ENCODE measurements at places on chromosomes 4 and X.

DNA sequence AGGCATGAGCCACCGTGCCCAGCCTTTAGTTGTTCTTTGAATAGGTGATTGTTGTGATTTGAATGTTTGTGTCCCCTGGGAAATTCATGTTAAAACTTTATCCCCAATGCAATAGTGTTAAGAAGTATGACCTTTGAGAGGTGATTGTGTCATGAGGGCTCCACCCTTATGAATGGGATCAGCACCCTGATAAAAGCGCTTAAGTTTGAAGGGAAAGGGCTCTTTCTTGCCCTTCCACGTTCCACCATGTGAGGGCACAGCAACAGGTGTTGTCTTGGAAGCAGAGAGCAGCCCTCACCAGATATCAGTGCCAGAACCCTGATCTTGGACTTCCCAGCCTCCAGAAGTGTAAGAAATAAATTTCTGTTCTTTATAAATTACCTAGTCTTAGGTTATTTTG is 33.7 kb upstream of the RP2 start:
- DNase-seq, result no peak

DNA sequence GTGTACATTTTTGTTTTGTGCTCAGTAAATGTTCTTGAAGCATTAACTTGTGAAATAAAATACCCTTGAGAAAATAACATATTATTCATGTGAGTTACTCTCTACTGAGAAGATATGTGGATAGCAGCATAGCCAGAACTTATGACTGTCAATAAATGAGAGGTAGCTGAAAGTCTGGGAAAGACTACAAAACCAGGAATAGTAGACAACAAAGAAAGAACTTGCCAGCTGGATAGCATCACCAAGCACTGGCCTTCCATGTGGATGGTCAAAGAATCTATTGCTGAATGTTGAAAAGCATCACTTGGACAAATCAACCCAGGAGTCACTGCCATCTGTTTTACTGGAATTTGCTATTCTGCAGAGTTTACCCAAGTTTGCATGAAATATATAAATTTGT is 650.0 kb upstream of the HTR2C start:
- no peak for DNase-seq

- no peak for DNase-seq
These were observed 329.1 kb upstream of the SMIM31 start for GRCh38 chr4:164424846-164425245.

GRCh38 chrX:40625294-40625693 is 2.1 kb downstream of the MPC1L start:
- DNase-seq, result no peak

DNA sequence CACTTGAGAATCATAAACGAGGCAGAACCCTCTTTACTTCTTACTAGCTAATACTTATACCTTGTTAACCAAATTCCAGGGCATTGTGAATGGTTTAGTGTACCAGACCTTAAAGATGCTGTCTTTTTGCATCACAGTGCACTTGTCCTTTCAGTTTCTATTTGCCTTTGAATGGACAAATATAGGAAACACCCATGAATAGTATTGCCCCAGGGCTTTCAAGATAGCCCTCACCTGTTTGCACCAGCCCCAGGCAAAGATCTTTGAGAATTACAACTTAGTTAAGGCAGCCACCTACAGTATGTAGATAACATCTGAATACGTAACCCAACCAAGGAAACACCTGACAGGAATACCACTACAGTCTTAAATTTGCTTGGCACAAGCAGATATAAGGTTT is 60.8 kb upstream of the CT45A1 start:
- no peak for DNase-seq

- DNase-seq, result no peak
These were observed 2.3 kb downstream of the TMEM187 start for GRCh38 chrX:153974726-153975286.

- DNase-seq, result peak; percentile 70
These were observed 12.7 kb downstream of the ART3 start for GRCh38 chr4:76087007-76087769.

DNA sequence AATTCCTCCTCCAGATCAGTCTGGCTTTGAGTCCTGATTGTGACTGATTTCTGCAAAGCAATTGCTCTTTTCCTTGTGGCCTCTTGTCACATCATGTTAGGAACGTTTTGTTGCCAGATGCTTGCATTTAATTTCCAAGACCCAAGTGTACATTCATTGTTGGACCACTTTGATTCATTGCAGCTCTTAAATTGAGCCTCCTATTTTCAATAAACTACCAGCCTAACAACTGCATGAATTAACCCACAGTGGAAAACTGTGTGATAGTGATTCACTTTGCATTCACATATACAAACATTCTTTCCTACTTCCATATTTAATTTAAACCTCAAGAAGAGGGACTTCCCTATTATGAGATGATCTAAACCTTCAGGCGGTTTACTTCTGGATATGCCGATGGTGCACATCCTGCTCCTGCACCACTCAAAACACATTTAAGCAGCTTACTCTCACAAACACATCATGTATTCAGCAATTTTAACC is 118.4 kb downstream of the AFF1 start:
- DNase-seq, result no peak

DNA sequence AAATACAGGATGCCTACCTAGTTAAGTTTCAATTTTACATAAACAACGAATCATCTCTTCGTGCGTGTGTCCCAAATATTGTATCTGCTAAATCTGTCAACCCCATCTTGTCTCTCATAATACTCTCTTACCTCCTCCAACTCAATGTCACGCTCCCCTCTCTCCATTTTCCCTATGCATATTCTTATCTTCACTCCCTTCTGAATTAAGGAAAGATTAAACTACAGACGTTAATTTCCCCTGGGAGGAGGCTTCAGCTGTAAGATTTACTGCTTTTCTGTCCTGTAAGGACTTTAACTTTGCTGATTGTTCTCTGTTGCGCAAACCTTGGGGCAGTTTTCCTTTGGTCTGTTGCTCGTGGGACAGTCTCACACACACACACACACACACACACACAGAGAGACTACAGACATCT is 455 bp upstream of the ABCB7 start:
- DNase-seq, result peak; percentile 2

DNA sequence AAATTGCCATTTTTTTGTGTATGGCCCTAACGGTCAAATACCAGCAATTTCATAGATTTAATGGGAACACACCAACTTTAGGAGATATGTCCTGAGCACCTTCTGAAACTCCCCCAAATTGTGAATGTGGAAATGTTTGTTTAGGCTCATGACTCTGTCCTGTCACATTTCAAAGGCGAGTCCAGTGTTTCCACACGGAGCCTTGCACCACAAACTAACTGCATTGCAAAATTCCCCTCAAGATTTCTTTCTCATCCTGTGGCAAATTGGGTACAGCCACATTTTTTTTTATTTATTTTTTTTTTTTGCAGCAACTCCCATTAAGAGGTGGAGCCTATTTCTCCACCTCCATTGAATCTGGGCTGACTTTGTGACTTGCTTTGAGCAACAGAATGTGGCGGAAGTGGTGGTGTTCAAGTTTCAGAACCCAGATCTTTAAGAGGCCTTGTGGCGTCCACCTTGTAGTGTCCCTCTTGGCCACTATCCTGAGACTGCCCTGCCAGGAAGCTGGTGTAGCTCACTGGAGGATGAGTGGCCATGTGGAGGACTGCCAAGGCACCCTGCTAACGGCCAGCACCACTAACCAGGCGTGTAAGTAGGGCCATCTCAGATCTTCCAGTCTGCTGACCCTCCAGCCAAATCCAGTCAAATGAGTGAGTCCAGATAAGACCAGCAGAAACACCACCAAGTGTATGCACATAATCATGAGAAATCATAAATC is 172.4 kb upstream of the SCML1 start:
- DNase-seq, result no peak

- DNase-seq, result no peak
These were observed 2185.9 kb upstream of the TENM3 start for GRCh38 chr4:180057299-180057721.

DNA sequence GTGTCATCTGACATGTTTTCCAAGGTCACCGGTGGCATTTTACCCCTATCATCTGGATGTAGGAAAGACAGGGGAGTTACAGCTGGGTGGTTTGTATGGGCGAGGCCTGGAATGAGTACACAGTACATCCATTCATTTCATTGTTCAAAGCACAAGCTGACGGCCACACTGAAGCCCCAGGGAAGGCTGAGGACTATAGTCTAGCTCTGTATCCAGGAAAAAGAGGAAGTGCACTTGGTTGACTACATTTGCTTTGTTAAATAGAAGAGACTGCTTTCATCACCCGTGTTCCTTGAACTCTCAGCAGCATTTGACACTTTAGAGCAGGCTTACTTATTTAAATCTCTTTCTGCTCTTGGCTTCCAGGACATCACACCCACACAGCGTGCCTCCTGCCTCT is 1041.0 kb upstream of the TENM3 start:
- no peak for DNase-seq

GRCh38 chr4:170088716-170089115 is 1.0 kb downstream of the AADAT start:
- DNase-seq, result no peak

GRCh38 chr4:80424225-80424581 is 88.7 kb downstream of the CFAP299 start:
- no peak for DNase-seq

- DNase-seq, result no peak
These were observed 32.1 kb upstream of the RAPGEF2 start for GRCh38 chr4:159070742-159071141.

- DNase-seq, result no peak
These were observed 48.3 kb downstream of the DMP1 start for GRCh38 chr4:87698394-87698793.

DNA sequence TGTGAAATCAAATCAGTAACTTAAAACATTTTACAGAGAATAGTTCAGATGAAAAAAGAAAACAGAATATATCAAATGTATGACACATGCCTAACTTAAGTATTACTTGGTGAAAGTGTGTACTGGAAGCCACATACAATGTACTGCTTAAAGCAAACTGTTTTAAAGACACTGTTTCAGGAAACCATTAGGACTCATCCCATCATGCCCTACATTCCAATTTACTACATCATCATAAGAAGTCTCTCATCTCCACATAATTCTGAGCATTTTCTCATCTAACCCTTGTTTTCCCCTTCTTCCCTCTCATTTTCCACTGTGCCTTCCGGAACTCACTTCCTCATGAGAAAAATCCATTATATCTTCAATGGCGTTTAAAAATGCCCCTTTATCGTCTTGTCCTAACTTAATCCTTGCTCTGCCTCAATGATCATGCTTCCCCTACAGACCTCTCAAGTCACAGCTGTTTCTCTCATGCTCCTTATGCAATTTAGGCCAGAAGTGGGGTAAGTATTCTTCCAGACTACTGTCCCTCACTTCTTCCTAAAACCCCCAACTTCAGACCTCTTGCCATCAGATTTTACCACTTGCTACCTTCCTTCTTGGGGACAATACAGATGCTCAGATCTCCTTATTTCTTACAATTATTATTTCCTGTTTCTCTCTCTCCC is 26.8 kb upstream of the FGF5 start:
- DNase-seq, result no peak

GRCh38 chr4:114364857-114365256 is 233.8 kb upstream of the UGT8 start:
- DNase-seq, result peak; percentile 76

DNA sequence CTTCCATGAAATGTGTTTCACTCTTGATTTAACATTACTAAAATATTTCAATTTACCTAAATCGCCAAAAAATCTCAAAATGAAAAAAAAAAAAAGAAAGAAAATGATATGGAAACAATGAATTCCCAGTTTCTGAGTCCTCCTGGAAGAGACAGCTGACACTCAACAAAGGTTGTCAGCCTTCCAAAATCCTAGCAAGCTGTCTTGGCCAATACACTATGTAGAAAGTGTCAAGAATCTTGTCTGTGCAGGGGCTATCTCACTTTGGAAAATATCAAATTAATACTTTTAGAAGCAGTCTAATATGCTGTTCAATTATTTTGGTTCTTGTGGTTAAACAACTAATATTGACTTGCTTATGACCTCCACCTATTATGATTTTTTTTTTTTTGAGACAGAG is 8.7 kb downstream of the DKK2 start:
- DNase-seq, result no peak

DNA sequence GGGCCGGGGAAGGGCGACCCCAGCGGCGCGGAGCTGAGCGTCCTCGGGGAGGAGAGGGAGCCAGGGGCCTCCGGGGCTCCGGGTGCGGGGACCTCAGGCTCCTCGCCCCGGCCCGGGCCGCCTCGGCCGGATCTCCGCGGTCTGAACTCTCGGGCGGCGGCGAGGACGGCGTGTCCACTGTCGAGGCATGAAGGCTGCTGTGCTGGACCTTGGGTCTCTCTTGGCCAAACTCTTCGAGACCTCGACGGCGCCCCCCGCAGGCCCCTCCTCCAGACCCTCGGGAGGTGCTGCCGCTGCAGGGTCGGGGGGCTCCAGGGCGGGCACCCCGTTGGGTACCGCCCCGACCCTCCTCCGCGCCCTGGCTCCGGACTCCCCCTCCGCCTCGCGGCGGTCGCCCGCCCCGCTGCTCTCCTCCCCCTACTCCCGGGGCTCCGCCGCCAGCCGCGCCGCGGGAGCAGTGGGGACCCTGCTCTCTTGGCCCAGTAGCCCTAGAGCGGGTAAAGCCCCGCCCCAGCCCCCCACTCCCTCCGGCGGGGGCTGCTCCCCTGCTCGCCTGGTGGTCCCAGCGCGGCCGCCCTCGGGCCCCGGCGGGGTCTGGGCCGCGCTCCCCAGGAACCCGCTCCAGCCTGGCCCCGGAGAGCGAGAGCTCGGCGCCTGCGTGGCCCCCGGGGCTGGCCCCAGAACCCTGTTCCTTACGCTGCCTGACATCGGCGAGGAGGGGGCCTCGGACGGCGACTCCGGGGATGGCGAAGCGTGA is 564 bp downstream of the FAM149A start:
- DNase-seq, result peak; percentile 56

GRCh38 chr4:108592674-108592986 is 27.7 kb upstream of the RPL34 start:
- DNase-seq, result no peak

DNA sequence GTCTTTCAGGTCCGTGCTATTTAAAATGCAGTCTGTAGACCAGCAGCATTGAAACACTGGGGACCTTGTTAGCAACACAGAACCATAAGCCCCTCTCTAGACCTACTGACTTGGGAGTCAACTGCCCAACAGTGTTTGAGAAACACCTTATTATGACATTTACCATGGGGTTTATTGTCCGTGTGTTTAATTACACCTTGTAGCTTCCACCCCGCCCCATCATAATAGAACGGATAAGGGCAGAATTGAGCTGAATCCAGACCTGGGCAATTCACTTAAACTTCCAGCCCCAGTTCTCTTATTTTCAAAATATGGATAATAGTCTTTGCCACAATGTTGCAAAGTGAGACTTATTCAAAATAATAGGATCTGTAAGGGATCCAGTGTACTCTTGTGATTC is 30.6 kb upstream of the CLNK start:
- DNase-seq, result no peak

- no peak for DNase-seq
These were observed 50.0 kb upstream of the CLCN4 start for GRCh38 chrX:10106806-10107205.

- no peak for DNase-seq
These were observed 293.2 kb upstream of the LCORL start for GRCh38 chr4:18314731-18315130.

DNA sequence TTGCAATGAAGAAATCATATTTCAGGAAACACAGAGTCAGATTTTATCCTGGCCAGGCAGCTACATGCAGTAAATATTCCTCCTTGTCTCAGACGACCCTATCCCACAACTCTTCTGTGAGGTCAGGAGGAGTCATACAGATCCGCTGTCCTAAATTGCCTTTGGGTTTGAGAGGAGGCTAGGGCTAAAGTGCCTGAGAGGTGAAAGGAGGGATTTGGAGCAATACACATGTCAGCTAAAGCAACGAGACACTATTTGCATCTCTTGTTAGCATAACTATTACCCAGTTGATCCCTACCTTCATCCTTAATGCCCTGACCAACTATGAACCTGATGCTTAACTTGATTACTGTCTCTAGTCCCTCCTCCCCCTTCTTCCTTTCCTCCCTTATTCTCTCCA is 98.6 kb downstream of the TBC1D19 start:
- no peak for DNase-seq

GRCh38 chr4:133058701-133059100 is 90.4 kb upstream of the PCDH10 start:
- no peak for DNase-seq
